Cortex of kidney (tissue), 1 donor: ENCODE measurements at places on chromosomes 1 and 21.

- DNase-seq, result no peak
Observed at GRCh38 chr1:27018316-27018715, 5.7 kb upstream of the TENT5B start.

DNA sequence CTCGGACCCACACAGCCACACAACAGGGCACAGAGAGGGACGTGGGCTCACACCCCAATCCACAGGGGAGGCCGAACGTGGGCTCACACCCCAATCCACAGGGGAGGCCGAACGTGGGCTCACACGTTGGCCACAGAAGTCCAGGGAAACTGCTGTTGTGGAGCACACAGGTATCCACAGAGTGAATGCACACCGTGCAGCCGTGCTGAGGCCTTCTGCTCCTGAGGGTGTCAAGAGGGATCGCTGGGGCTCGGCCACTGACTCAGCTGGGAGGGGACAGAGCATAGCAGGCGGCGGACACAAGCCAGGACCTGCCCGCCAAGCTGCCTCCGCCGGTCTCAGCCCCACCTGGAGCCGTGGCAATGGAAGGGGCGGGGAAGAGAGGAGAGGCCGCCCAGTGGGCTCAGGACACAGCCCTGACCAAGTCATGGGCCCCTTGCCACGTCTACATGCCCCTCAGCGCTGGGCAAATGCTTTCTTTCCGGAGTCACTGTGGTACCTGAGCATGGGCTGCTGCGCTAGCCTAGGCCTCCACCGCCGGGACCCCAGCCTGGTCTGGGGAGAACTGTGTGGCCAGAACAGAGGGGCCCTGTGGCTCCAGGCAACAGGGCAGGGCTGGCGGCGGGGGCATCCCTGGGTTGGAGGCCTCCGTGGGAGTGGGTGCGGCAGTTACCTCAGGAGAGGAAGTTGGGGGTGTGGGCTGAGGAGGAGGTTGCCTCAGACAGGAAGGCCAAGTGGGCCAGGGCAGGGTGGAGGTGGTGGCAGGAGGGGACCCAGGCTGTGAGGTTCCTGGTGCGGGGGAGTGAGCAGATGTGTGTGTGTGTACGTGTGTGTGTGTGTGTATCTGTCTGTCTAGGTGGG lies 1.2 kb downstream of the SYTL1 start:
- DNase-seq, result no peak

DNA sequence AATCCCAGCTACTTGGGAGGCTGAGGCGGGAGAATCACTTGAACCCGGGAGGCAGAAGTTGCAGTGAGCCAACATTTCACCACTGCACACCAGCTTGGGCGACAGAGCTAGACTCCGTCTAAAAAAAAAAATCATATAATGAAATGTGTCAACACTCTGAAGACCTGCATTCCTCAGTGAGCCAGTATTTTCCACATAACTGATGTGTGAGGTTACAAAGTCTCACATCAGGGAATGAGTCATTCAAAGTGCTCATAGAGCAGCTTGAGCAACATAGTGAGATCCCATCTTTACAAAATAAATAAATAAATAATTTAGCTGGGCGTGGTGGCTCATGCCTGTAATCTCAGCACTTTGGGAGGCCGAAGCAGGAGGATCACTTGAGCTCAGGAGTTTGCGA lies 65.5 kb downstream of the CASZ1 start:
- no peak for DNase-seq

GRCh38 chr1:5351366-5351765 lies 640.9 kb downstream of the NPHP4 start:
- DNase-seq, result no peak

DNA sequence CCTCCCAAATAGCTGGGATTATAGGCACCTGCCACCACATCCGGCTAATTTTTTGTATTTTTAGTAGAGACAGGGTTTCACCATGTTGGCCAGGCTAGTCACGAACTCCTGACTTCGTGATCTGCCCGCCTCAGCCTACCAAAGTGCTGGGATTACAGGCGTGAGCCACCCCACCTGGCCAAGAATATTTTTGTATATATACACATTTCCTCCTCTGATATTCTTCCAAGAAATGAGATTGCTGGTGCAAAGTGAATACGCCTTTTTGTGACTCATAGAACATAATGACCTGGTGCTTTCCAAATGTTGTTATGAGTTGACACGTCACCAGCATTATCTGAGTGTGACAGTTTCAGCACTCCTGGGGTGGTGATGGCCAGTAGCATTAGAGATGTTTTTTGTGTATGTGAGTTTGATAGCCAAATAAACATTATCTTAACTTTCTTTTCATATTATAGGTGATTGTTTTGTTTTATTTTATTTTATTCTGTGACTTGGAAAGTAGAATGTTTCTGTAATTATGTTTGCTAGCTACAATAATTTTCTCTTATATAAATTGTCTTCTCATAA lies 54.9 kb downstream of the KCNK1 start:
- DNase-seq, result no peak

- DNase-seq, result no peak
Observed at GRCh38 chr1:214500340-214501055, 50.9 kb downstream of the PTPN14 start.

DNA sequence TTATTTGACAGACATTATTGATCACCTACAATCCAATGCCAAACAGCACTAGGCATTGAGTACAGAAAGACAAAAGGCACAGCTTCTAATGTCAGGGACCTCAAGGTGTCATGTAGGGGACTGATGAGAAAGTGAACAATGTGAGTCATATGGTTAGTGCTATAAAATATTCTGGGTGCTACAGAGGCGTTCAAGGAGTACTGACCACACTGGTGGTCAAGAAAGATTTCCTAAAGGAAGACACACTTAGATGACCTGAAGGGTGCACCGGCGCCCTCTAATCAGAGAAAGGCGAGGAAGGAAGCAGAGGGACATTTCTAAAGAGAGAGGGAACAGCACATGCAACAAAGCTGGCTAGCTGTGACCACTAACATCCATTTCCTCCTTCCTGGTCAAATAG lies 64.9 kb upstream of the F3 start:
- DNase-seq, result no peak

DNA sequence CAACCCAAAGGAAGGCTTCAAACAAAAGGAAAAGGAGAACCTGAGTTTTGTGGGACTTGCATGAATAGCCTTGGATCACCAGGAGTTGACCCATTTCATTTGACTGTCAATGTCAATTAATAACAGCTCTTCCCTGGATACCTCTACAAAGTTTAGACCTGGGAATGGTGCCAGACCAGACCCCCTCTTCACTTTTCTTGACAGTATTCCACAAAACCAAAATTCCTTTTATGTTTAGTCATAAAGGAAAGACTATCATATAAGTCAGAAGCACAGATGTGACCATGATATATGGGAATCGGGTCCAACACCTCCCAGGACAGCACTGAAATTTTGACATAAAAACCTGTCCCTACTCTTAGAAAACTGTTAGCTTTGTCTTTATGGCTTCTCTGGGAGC lies 191.8 kb downstream of the LYPLAL1 start:
- no peak for DNase-seq

- DNase-seq, result no peak
Observed at GRCh38 chr1:229870381-229870780, 196.7 kb upstream of the GALNT2 start.

DNA sequence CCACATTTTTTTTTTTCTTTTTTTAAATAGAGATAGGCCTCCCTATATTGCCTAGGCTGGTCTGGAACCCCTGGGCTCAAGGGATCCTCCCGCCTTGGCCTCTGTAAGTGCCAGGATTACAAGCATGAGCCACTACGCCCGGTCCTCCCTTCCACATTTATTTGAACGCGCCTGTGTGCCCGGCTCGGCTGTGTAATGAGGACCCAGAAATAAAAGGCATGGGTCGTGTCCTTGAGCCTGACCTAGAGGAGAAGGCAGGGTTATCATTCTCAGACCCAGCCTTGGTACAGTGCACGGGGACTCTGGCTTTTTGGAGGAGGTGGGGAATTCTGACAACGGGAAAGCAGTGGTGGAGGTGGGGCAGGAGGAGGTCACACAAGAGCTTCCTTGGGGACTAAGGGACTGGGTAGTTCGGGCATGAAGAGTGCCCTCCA lies 841 bp downstream of the CENPF start:
- no peak for DNase-seq

DNA sequence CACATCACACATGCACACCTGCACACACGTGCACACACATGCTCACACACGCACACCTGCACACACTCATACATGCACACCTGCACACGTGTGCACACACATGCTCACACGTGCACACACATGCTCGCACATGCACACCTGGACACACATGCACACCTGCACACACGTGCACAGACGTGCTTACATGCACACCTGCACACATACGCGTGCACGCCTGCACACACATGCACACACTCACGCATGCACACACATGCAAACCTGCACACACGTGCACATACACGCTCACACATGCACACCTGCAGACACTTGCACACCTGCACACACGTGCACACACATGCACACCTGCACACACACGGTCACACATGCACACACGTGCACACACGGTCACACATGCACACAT lies 32.6 kb downstream of the CFAP74 start:
- DNase-seq, result no peak

DNA sequence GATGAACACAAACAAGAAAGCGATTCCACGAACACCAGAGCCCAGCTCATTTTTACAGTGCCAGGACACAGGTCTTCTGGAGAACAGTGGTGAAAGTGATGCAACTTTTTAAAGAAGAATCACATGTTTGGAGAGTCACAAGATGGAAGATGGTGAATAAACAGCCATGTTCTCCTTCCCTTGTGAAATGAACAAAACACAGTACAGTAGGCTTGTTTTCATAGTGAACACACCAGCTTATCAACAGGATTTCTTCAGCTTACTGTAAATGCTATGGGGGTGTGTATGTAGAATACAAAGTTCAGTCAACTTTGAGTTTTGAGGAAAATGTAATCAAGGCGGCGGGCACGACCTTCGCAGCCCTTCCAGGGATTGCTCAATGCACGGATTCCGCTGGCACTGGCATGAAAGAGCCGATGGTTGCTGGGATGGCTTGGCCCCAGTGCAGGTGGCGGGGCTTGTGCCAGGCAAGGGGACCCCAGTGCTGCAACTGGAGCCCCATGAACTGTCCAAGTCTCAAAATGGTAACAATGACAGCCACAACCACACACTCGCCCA lies 9.7 kb downstream of the TMPRSS3 start:
- no peak for DNase-seq

- DNase-seq, result no peak
Observed at GRCh38 chr1:160116283-160117147, 956 bp downstream of the ATP1A2 start.

DNA sequence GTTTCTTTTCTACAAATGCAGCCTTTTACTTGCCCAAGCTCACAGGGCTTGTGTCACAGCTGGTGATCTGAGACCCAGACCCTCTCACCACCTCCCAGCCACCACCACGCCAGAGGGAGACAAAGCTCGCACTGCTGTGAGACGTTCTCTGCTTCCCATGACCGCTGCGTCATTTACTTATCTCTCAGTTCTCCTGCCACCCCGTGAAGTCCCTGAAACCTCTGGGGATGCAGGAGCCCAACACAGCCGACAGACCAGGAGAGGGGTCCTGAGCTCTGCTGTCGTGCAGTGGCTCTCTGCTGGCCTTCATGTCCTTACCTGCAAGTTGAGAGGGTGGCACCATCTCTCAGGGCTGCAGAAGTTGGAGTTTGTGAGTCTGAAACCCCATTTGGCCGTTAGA lies 77.7 kb downstream of the SLC16A1 start:
- no peak for DNase-seq

DNA sequence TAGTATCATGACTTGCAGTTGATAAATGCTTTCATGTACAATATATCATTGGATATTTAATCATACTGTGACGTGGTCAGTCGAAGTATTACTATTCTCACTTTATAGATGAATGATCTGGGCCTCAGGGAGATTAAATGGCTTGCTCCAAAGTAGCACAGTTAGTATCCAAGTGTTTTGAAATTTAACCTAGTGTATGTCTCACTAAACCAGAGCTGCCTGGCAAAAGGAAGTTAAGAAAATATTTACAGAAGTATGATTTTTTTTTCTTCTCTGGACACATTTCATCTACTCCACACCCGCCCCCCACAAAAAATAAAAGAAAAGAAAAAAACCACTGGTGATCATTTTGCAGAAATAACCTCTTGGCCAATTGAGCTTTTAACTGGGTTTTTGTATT lies 71.9 kb upstream of the CXADR start:
- no peak for DNase-seq

DNA sequence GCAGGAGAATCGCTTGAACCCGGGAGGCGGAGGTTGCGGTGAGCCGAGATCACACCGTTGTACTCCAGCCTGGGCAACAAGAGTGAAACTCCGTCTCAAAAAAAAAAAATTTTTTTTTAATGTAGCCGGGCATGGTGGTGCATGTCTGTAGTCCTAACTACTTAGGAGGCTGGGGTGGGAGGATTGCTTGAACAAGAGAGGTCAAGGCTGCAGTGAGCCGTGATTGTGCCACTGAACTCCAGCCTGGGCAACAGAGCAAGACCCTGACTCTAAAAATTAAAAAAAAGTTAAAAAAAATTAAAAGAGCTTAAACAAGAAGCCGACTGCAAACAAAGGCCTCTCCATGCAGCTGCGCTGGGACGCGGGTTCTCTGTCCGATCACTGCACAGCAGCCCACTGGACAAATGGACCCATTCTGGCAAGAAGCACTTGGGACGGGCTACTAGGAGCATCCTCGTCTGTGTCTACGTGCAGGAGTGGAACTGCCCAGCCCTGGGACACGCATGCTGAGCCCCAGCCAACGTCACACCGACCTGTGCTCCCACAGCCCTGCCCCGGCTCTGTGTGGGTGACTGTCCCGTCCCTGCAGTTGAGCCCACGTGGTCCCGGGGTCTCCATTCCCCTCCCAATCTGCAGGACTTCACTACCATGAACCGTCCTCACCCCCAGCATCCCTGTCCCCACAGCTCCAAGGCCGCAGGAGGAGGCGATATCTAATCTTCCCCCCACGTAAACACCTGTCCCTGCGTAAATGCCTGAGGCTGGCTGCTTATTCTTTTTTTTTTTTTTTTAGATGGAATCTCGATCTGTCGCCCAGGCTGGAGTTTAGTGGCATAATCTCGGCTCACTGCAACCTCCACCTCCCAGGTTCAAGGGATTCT lies 12.3 kb downstream of the SLC35E2B start:
- DNase-seq, result no peak

DNA sequence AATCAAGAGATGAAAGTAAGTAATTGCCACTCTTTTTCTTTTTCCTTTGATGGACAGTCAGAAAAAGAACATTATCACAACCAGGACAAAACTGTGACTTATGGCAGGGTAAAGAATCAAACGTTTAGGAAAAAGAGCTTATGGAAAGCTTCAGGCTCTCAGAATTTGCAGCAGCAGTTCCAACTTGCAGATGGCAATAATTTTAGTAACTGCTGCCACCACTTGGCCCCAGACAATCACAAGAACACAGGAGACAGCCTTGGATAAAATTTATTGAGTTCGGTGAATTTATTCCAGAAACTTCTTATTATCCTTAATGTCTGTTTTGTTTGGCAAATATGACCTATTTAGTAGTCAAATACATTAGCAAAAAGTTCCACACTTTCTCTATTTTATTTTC lies 804.4 kb downstream of the BRINP3 start:
- DNase-seq, result no peak
